ENCODE measurements at places on chromosomes 6 and 20.

GRCh38 chr6:77456531-77457248 lies 6.6 kb downstream of the HTR1B start:
- no peak for DNase-seq

GRCh38 chr20:63847237-63848002 lies 13.9 kb upstream of the ABHD16B start:
- DNase-seq: no peak

DNA sequence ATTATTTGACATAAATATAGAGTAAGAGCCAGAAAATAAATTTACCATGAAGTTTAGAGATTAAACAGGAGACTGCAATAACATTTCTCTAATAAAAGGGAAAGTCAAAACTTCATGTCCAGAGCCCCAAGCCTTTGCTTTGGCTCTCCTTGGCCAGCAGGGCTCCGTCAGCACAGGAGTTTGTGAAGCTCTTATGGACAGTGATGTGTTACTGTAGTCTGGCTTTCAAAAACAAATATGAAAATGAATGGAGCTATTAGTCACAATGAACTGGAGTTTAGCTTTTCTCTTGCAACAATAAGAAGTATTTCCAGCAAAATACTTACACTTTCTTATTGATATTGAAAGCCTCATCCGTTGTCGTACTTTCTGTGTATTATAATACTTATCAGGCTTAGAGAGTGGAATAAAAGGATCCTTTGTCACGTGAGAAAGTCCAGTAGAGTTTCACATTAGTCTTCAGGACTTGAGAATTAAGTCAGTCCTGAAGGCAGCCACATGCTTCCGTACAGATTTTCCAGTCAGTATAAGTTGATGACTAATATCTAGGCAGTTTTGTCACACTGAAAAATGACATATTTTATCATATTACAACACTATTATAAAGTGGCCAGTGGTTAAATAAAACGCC lies 117.0 kb upstream of the PRL start:
- no peak for DNase-seq

DNA sequence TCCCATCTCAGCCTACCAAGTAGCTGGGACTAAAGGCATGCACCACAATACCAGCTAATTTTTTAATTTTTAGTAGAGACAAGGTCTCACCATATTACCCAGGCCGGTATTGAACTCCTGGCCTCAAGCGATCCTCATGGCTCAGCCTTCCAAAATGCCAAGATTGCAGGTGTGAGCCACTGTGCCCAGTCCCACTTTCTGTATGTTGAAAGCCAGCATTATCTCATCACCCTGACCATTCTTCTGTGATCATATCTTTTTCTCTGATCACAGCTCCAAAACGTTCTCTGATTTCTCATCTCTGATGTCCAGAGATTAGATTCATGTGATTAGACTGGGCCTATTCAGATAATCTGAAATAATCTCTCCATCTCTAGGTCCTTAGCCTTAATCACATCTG lies 337.7 kb downstream of the TPBG start:
- no peak for DNase-seq

DNA sequence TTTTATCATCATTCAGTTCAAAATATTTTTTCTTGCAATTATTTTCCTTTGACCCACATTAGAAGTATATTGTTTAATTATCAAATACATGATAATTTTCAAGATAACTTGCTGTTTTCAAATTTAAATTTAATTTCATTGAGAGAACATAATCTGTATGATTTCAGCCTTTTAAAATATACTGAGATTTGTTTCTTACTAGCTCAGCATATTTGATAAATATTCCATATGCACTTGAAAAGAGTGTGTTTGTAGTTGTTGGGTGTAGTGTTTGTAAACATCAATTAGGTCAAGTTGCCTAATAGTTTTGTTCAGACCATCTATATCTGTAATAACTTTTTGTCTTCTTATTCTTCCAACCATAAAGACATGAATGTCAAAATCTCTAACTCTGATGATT lies 19.0 kb upstream of the RFX6 start:
- DNase-seq: no peak

GRCh38 chr6:156878681-156879080 lies 101.5 kb downstream of the ARID1B start:
- no peak for DNase-seq

DNA sequence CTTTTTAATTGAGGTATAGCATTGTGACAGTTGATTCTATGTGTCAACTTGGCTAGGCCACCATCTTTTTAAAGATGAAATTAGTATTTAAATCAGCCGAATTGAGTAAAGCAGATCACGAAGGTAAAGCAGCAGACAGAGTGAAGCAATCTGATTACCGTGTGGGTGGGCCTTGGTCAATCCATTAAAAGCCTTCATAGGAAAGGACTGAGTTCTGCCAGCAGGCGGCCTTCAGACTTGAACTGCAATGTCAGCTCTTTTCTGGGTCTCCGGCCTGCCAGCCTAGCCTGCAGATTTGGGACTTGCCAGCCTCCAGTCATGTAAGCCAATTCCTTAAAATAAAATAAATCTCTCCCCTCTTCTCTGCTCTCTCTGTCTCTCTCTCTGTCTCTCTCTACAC lies 22.4 kb upstream of the TGM2 start:
- DNase-seq: no peak

- peak; percentile 69 for DNase-seq
Observed at GRCh38 chr20:33994222-33994913, 657 bp downstream of the RALY start.

GRCh38 chr20:58723628-58723984 lies 31.0 kb downstream of the NPEPL1 start:
- DNase-seq: no peak

- DNase-seq: no peak
Observed at GRCh38 chr6:117548797-117549301, 53.5 kb downstream of the GOPC start.

- DNase-seq: no peak
Observed at GRCh38 chr6:21208081-21208795, 385.3 kb upstream of the SOX4 start.

DNA sequence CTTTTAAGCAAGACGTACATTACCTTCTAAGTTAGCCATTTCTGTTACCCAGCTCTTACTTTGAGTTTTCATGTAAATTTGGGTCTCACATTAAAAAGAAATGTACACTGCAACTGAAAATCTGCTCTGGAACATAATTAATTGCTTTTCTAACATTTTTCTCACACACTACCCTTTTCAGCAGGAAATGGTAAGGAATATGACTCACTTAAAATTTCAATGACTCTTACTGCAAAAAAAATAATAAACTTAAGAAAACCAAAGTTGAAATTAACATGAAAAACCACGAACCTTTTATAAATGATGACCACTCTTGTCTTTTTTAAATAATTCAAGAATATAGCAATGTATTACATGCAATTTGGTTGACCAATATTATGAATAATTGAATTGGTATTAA lies 1.3 kb downstream of the CGA start:
- no peak for DNase-seq

GRCh38 chr6:147322299-147323162 lies 118.3 kb downstream of the STXBP5 start:
- DNase-seq: no peak

All from T-cell (primary cell).